ENCODE measurements at places on chromosomes 3 and 15.

DNA sequence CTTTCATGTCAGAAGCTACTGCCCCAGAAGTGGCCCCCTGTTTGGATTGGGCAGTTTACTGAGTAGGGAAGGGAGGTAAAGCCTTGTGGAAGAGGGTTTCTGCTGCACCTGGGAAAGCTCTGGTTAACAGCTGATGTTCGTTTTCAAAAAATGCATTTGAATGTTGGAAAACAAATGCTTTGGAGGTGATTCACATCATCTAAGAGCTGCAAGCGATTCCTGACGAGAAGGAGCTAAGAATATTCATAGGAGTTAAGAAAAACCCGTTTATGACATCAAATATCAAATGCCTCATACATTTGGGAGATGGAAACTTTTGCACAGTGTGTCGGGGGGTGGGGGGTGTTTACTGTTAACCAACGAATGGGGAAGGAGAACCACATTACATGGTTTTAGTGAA, 183.8 kb upstream of the NR2F2 start:
- no peak for DNase-seq

- DNase-seq: no peak
These were observed 532.8 kb downstream of the ZIC1 start for GRCh38 chr3:147941969-147942368.

DNA sequence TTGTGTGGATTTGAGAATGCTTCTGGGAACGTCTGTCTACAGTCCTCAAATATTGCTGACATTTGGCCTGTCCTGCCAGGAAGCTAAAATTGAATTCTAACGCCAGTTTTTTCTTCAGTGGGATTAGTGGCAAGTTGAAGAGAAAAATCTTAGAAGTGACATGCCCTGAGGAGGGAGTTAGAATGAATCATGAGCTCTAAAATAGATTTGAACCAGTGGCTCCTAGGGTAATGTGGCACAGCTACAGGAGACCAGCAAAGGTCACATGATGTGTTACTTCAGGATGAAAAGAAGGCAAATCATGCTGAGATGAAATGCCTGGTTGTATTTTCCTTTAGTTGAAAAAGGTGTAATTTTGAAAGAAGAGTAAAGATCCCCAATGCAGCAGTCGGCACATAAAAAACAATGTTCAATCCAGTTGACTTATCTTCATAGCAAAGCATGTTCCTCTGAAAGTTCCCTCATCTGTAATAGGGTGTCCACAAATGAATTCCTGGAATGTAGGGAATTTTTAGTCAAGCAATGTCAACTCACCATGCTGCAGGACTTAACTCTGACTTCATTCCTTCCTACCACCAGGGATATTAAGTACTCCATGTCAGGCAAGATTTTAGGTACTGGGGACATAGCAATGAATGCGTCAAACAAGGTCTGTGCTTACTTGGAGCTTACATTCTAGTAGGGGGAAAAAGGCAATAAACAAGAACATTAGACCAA, 171.6 kb downstream of the CADPS start:
- DNase-seq: no peak

DNA sequence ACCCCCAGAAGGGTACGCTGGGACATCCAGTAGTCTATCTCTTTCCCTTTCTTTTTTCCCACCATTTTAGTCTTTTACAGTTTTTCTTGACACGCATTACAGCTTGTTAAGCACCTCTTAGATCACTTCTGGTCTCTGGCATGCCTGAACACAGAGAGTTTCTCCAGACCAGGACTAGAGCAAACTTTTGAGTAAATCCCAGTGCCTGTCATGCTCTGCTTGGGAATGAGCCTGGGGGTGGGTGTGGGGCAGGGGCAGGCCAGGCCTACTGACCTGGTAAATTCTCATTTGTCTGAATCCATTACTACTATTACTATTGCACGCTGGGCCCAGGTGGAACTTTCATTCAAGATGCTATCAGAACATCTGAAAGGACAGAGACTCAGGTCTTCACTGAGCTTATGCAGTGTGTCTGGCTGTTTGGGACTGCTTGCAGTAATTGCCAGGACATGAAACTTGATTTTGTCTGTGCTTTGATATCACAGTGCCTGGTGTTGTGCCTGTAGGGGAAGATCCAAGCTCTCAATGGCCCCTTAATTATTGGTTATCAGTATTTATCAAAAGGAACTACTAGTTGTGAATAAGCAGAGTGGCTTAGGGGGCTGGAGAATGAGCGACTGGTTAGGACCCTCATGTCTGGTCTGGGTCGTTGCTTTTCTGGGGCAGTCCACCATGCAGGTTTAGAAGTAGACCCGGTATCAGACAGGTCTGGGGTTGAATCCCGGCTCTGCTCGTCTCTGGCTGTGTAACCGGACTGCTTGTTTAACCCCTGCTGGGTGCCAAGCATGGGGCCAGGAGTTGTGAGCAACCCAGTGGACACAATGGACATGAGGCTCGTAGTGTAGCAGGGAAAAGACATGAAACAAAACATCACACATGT, 196.1 kb upstream of the TLE3 start:
- no peak for DNase-seq

GRCh38 chr3:38114052-38114874, 22.7 kb downstream of the ACAA1 start:
- peak; percentile 34 for DNase-seq

GRCh38 chr3:141603473-141604035, 116.7 kb downstream of the RASA2 start:
- no peak for DNase-seq

DNA sequence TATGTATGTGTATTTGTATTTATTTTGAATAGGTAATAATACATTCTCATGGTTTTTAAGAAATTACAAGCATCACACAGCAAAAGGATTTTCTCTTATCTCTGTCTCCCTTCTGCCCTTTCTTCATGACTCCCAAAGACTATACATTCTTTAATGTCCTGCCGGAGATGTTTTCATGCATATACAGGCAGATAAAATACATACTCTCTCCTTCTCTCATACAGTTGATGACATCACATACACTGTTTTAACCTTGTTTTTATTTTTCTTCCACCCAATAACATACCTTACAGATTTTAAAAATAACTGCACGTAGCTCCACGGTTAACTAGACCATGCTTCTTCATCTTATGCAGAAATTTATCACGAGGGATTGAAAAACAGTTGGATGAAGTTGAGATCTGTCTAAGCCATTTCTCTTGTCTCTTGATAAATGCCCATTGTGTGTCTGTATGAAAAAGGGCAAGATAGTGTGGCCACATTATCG, 249.8 kb downstream of the EDEM1 start:
- no peak for DNase-seq

DNA sequence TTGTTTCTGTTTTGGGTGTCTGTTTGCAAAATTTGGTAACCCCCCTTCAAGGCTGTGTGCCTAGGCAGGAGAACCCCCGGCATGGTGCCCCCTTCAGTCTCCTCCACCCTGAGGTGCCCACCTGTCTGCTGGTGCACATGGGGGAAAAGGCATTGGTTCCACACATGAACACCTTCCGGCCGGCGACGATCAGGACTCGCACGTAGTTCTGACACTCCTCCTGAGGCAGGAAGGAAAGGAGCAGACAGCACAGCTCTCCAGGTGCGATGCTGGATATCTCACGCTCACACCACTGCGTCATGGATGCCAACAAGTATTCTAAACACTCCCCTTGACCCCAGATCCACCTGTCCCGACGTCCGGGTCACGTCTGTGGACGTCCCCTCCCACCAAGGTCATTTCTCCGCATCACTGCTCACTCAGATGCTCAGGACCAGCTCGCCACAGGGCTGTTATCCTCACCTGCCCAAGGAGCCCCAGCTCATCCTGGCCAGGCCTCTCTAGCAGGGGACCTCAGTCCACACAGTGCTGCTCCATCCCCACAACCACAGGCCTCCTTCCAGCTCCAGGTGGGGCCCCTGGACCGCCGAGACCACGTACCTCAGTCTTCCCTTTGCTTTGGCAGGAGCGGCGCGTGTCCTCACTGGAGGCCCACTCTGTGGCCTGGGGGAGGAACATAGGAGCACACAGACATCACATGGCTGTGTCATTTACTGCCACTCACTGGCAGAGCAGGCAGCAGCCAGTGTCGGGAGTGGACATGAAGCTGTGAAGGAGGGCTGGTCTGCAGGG, 99.0 kb downstream of the SEMA5B start:
- no peak for DNase-seq

DNA sequence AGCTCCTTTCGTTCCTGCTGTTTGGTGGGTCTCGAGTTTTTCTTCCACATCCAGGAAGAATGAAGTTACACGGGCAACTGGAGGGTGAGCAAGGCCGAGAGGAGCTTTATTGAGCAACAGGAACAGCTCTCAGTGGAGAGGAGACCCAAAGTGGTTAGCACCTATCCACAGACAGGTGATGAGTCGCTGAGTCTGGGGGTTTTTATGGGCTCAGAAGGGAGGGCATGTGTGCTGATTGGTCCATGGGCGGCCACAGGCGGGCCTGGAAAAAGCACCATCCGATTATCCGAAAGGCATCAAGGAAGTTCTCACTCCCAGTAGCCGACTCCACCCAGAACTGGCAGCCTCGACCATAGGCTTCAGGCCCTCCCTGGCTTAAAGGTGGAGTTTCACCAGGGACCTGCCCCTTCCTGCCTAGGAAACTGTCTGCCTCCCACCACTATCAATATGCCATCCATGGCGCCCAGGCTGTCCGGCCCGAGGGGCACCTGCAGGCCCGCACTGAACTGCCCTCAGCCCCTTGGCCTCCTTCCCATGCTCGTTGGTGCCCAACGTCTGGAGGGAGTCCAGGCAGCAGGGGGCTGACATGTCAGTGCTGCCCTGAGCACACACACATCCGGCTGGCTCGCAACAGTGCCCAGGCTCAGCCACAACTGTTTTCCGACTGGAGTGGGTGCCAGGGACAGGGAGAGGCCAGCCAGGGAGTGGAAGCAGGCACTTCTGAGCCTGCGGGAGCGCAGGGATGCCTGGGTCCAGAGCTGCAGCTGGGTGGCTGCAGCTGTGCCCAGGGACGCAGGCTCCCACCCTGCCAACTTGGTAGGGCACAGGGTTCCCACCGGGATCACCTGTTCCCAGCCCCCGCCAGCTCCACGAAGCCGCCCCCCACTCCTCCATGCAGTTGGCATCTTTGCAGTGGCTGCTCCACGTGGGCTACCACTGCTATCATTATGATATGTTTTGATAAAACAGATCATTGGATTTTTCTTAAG, 170.2 kb downstream of the FNDC3B start:
- no peak for DNase-seq

GRCh38 chr15:97566961-97567360, 393.5 kb upstream of the ARRDC4 start:
- DNase-seq: no peak

- peak; percentile 70 for DNase-seq
These were observed 162.5 kb upstream of the CHRNA7 start for GRCh38 chr15:31867536-31868442.

DNA sequence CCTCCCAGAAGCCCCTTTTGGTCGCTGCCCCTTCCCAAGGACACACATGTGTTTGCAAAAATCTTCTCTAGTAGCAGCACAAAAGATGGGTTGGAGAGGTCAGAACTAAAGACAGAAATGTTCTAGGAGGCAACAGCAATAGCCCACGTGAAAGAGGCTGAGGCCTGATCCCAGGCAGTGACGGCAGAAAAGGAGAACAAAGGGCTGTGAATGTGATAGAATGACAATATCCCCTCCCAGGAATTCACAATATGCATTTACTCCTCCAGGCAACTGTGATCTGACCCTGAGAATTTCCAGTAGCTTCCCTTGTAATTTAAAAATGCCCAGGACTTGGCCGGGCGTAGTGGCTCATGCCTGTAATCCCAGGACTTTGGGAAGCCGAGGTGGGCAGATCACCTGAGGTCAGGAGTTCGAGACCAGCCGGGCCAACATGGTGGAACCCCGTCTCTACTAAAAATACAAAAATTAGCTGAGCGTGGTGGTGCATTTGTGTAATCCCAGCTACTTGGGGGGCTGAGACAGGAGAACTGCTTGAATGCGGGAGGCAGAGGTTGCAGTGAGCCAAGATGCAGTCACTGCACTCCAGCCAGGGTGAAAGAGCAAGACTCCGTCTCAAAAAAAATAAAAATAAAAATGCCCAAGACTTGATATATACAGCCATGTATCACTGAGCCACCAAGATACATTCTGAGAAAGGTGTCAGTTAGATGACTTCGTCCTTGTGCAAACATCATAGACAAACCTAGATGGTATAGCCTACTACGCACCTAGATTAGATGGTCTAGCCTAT, 43.6 kb upstream of the PIAS1 start:
- no peak for DNase-seq

DNA sequence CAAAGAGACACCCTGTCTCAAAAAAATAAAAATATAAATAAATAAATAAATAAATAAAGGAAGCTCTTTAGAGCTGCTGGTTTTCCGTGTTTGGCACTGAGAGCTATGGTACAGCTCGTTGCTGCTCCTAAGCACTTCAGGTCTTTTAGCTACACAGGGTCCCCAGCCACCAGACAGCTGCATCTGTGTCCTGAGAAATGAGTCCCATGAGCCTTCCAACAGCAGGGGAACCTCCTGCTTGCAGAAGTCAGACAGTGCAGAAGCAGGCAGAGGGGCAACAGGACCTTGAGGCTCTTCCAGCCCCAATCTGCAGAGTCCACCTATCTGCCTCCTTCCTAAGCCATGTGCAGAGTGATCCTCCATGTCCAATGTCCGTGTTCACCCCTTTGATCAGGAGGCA, 159.0 kb downstream of the SV2B start:
- no peak for DNase-seq

DNA sequence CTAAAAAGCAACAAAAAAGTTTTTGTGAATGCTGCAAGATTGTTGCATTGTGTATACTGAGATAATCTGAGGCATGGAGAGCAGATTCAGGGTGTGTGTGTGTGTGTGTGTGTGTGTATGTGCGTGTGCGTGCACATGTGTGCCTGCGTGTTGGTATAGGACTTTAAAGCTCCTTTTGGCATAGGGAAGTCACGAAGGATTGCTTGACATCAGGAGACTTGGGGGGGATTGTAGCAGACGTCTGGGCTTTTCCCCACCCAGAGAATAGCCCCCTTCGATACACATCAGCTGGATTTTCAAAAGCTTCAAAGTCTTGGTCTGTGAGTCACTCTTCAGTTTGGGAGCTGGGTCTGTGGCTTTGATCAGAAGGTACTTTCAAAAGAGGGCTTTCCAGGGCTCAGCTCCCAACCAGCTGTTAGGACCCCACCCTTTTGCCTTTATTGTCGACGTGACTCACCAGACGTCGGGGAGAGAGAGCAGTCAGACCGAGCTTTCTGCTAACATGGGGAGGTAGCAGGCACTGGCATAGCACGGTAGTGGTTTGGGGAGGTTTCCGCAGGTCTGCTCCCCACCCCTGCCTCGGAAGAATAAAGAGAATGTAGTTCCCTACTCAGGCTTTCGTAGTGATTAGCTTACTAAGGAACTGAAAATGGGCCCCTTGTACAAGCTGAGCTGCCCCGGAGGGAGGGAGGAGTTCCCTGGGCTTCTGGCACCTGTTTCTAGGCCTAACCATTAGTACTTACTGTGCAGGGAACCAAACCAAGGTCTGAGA, 4.7 kb downstream of the BHLHE40 start:
- DNase-seq: no peak

DNA sequence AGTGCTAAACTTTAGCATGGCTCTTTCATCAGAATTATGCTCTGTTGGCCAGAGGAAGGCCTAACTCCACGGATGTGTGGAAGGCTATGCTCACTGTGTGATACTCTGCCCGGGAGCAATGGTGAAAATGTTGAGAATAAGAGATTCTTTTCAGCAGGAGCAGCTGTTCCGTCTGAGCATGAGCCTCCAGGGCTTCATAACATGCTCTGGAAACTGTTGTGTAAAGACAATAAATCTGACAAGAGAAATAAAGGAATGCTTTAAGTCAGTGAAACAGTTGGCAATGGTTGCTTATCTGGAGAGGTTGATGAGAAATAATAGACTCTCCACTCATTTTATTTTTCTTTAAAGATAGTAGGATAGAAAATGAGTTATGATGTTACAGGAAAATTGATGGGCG, 269.8 kb downstream of the DIPK2A start:
- DNase-seq: no peak

GRCh38 chr3:134094491-134094890, 64.8 kb upstream of the SLCO2A1 start:
- no peak for DNase-seq
